ENCODE measurements at places on chromosomes 12 and 14.

DNA sequence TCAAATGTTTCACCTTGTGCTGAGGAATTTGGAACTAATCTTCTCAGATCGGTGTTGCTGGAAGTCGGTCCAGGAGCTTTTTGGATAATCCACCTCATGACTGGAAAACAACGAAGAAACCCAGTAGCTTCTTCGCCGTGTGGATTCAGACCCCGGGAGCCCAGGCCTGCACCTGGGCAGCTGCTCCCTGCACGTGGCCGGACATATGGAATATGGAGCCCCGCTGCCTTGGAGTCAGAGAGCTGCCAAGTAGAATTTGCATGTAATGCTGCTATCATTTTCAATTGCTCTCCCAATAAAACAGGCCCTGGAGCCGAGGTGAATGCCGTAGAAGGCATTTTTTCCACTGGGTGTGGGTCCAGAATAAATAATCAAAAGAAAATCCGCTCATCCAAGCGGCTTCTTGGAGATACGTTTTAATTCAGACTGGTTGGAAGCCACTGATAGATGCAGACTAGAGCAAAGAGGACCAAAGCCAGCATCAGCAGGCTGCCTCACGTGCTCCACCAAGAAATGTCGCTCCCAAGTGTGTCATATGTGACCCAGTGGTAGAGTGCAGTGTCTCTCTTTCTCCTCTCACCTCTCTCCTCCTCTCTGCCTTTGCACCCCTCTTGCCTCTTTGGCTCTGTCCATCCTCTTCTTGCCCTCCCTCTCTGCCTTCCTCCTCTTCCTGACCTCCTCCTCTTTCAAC is 115.3 kb downstream of the ZNF664 start:
- DNase-seq = no peak

GRCh38 chr14:58088961-58089360 is 63.1 kb downstream of the ARMH4 start:
- DNase-seq = no peak

- no peak for DNase-seq
These were observed 118.9 kb downstream of the CHST11 start for GRCh38 chr12:104575442-104576186.

- DNase-seq = no peak
These were observed 5.6 kb upstream of the MYH6 start for GRCh38 chr14:23413681-23414080.

- DNase-seq = no peak
These were observed 141.0 kb upstream of the ALG10B start for GRCh38 chr12:38175538-38175937.

DNA sequence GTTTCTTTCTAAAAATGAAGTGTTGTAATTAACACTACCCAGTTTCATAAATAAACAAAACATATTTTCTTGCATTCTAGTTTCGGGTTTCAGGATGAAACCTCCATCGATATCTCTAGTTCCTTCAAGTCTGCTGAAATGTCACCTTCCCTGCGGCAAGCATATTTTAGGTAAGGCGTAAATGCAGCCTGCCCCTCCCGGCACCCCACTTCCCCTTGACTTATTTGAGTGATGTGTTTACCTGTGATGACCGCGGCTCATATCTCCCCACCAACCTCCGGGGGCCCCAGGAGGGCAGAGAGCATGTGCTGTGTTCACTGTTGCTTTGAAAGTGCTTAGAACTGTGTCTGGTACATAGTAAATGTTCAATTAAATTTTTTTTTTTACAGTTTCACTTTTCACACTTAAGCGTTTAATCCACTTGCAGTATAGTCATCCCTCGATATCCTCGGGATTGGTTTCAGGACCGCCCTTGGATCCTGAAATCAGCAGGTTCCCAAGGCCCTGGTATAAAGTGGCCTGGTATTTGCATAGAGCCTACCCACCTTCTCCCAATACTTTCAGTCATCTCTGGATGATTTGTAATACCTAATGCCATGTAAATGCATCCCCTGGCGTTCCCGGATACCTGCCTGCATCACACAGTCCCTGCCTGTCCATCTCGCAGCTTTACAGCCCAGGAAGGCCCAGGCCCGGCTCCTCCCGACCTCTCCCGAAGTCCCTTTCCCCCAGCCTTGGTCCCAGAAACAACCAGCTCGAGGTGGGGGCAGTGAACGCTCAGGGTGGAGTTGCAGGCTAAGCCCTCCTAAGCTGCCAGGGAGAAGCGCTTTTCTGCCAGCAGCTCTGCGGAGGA is 40.2 kb upstream of the FBRSL1 start:
- no peak for DNase-seq

GRCh38 chr14:98926801-98927200 is 345.2 kb downstream of the BCL11B start:
- DNase-seq = no peak

- no peak for DNase-seq
These were observed 13.8 kb downstream of the KCNMB4 start for GRCh38 chr12:70379846-70380245.

- no peak for DNase-seq
These were observed 12.1 kb downstream of the MCRS1 start for GRCh38 chr12:49555631-49556390.

DNA sequence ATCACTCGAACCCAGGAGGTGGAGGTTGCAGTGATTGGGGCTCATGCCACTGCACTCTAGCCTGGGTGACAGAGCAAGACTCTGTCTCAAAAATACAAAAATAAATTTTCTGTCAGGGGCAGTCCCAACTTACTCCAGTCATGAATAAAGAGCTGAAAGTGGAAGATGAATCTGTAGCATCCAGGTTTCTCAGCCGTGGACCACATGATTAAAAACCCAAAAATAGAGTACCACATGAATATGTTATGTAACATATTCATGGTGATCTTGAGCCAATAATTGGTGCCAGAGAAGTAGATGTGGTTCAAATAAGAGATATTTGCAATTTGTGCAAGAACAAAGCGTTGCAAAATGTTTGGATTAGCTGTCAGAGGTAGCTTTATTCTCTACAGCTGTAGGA is 23.1 kb downstream of the SPIC start:
- DNase-seq = no peak

GRCh38 chr12:129901254-129901653 is 2.6 kb downstream of the TMEM132D start:
- DNase-seq = peak; percentile 33

GRCh38 chr12:113302886-113303640 is 31.8 kb downstream of the SLC8B1 start:
- no peak for DNase-seq

- no peak for DNase-seq
These were observed 18.1 kb downstream of the WNK1 start for GRCh38 chr12:770479-770878.

DNA sequence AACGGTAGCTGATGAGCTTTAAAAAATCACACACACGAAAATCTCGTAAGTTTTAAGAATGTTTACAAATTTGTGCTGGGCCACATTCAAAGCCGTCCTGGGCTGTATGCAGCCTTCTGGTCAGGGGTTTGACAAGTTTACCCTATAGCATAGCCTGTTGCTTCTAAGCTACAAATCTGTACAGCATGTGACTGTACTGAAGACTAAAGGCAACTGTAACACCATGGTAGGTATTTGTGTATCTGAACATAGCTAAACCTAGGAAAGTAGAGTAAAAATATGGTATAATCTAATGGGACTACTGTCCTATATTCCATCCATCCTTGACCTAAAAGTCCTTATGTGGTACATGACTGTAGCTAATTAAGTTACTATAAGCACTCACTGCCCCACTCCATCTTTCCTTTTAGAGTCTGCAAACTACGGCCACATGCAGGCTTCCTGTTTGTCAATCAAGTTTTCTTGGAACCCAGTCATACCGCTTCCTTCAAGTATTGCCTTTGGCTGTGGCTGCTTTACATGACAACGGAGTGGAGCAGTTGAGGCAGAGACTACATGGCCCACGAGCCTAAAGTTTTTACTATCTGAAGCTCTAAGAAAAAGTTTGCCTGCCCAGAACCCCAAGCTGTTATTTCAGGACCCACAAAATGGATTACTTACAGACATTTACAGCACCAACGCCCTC is 18.5 kb downstream of the KRT7 start:
- DNase-seq = no peak

- peak; percentile 41 for DNase-seq
These were observed 20.8 kb downstream of the CKAP4 start for GRCh38 chr12:106226884-106227640.

- no peak for DNase-seq
These were observed 650.0 kb downstream of the FLRT2 start for GRCh38 chr14:86179980-86180379.

- DNase-seq = no peak
These were observed 85.2 kb downstream of the DUSP16 start for GRCh38 chr12:12477532-12477890.

DNA sequence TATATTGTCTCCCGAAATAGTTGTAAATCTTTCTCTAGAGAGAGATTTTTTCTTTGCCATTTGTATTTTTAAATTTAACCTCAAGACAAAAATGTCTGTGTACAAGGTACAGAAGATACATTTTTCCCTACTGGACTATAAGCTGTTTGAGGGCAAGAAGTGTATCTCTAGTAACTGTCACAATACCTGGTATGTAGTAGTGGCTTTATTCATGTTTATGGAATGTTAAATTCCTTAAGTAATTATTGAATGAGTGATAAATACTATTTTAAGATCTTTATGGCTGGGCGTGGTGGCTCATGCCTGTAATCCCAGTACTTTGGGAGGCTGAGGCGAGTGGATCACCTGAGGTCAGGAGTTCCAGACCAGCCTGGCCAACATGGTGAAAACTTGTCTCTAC is 24.4 kb upstream of the CDK17 start:
- no peak for DNase-seq

DNA sequence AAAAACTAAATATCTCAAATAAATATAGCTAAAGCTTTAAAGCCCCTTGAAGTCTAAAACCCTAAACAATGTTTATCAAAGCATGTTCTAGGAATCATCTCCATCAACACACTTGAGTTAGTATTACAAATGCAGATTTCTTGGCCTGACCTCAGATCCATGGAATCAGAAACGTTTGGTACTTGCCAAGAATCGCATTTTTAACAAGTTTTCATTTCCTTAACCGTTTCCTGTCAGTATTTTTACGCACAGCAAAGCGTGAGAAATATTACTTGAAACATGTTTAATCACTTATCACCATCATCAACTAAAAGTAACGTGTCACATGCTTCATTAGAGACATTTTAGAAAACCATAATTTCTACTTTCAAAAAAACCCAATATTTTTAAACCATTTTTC is 9.7 kb downstream of the SLCO1C1 start:
- DNase-seq = no peak

DNA sequence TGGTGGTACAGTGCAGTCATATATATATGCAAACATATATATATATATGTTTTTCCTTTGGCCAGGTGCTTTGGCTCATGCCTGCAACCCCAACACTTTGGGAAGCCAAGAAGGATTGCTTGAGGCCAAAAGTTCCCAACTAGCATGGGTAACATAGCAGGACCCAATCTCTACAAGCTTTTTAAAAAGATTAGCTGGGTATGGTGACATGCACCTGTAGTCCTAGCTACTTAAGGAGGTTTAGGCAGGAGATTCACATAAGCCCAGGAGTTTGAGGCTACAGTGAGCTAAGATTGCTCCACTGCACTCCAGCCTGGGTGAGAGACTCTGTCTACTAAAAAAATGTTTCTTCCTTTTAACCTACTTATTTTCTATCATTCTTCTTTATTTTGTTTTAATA is 10.2 kb downstream of the PZP start:
- no peak for DNase-seq

DNA sequence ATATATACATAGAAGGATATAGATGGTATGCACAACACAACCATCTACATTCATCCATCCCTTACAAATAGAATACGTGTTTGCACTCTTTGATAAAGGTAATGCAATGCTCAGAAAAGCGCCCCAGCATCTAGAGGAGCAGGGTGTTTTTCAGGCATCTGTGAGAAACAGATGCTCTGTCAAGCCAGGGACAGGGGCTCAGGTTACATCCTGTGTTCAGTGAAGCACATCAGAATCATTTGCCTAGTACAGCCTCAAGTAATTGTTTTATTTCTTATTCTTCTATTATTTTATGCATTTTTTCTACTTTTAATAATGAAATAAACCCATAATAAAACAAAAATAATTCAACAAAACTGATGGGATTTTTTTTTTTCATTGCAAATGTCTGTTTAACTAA is 50.5 kb upstream of the HIF1A start:
- DNase-seq = no peak

DNA sequence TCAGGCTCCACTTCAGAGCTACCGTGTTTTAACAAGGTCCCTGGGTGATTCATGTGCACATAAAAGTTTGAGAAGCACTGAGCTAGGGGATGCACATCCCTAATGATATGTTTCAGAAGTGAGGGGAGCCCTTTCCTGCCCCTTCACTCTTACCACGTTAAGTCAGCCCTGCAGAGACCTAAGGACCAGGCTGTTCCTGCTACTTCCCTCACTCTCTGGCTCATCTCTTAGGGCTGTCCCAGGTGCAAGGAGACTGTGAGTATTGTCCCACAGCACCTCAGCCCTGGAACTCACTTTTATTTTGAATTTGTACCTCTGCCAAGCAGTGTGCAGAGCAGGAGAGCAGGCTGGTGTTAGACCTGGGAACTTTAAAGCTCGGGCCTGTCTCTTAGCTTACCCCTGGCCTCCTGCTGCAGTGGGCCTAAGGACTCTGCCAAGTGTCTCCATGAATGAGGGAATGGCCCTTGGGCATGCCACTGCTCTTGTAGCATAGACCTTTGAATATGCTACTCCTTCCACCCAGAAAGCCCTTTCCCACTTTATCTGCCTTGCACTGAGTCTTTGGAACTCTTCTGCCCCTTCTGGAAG is 11.0 kb upstream of the SUSD6 start:
- DNase-seq = no peak

GRCh38 chr12:26846416-26846815 is 13.4 kb upstream of the ITPR2 start:
- no peak for DNase-seq

GRCh38 chr14:36505181-36505815 is 14.7 kb downstream of the NKX2-1 start:
- no peak for DNase-seq

DNA sequence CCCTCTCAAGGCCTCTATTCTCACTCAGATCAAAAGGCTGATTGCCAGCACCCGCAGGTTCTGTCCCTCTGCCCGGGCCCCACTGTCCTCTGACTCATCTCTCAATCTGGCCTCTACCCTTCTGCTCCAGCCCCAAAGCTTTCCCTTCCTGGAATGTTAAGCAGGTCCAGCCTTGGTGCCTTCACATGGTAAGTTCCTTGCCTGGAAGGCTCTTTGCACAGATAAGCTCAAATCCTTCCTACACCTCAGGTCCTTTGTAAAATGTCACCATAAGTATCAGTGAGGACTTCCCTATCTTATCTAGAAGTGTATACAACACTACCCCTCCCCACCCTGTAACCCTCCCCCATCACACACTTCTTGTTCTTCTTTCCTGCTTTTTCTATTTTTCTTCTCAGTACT is 22.2 kb downstream of the LPCAT3 start:
- no peak for DNase-seq

DNA sequence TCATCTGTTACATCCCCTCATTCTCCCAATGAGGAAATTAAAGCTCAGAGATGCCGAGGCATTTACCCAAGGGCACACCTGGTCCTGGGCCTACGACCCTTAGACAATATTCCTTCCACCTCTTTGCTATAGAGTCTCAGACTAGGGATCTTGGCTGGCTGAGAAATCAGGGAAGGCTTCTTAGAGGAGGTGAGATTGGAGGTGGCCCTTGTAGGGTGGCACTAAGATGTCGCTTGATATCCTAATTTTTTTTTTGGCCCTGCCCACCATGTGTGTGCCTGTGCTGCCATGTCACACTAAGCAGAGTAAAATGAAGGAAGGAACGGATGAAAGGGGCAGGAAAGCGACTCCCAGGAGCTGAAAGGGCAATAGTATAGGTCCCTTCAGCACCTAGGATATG is 20.6 kb downstream of the BDKRB2 start:
- DNase-seq = no peak
